ENCODE measurements at places on chromosomes 1 and 21. TPM values are rescaled to one million over a fixed set of nuclear protein-coding genes. Genes with fewer than 3 reads are reported as not detected.

Gene ADAM30
- not detected for polyA plus RNA-seq

Gene SMCP
- polyA plus RNA-seq: 0.18 TPM

Gene GBP6
- 0.50 TPM for polyA plus RNA-seq

Gene THBS3
- 23.1 TPM for polyA plus RNA-seq

DNA sequence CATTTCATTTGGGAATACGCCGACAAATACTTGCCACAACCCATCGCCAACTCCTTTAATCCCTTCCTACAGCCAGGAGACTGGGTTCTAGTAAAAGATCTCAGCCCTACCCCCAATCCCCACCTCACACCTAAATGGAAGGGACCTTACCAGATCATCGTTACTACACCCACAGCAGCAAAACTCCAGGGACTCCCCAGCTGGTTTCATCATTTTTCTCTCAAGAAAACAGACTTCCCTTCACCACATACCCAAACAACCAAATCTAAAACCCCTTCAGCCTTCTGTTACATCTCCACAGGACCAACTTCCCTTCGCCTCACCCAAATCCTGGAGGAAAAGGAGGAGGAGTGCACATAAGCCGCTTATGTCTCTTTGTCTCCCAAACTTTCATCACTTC lies 23.7 kb upstream of the SLC2A5 start:
- H3K27ac ChIP-seq: no peak overlapping the region
- no peak overlapping the region for H3K4me3 ChIP-seq
- no peak for DNase-seq
- H3K4me1 ChIP-seq: no peaks in the 10 kb centered on the region

DNA sequence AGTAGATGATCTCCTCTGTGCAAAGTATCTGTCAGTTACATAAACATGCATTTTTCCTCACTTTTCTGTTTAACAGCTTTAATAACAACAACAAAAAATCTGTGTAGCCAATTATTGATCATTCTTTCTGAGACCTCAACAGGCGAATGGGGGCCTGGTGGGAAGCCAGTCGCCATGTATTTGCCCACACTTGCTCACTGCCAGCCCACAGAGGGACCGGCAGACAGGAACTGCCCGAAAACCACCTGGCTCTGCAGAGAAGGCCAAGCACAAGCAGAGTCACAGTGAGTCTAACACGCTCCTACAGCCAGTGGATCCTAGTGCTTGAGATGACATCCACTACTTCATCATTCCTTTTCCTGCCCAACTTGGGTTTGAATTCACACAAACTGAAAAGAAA lies 56.1 kb downstream of the NPHP4 start:
- no peaks in the 10 kb centered on the region for H3K36me3 ChIP-seq
- no peak for DNase-seq
- H3K4me3 ChIP-seq: no peak overlapping the region
- H3K27me3 ChIP-seq: no peaks in the 10 kb centered on the region

DNA sequence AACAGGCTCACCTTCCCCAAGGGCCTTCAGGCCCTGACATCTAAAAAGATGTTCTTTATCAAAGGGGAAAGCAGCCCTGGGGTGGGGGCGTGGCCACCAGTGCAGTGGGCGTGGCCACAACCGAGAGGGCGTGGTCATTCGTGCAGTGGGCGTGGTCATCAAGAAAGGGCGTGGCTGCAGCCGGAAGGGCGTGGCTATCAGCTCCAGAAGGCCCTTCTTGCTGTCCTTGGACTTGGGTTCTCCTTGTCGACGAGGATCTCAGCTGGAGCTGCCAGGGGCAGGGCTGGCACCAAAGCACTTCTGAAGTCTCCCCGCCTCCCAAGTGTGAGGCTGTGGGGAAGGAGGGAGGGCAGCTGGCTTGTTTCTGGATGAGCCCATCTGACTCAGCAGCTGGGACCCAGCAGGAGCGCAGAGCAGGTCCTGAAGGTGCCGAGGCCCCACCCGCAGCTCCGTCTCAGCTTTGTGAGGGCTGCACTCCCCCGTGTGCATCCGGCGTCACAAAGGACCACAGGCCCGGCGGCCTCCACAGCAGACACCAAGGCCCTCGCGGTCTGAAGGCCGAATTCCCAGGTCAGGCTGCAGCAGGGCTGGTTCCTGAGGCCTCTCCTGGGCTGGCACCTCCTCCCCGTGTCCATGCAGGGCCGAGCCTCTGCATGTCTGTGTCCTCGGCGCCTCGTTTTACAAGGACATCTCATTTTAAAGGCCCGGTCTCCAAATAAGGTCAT lies 12.8 kb downstream of the PDE9A start:
- H3K4me3 ChIP-seq: no peak overlapping the region
- peaks cover 5% of the 10 kb centered on the region for H3K4me1 ChIP-seq
- no peak overlapping the region for H3K27ac ChIP-seq
- DNase-seq: no peak
- H3K36me3 ChIP-seq: no peaks in the 10 kb centered on the region

- H3K4me1 ChIP-seq: no peaks in the 10 kb centered on the region
- H3K36me3 ChIP-seq: no peaks in the 10 kb centered on the region
- DNase-seq: no peak
- H3K27me3 ChIP-seq: no peaks in the 10 kb centered on the region
- H3K27ac ChIP-seq: no peak overlapping the region
Observed at GRCh38 chr1:107342316-107342715, 201.5 kb downstream of the NTNG1 start.

GRCh38 chr1:28249013-28249865 lies 10.1 kb upstream of the SESN2 start:
- no peak overlapping the region for H3K4me3 ChIP-seq
- no peak overlapping the region for H3K27ac ChIP-seq
- DNase-seq: no peak
- H3K4me1 ChIP-seq: peaks cover 3% of the 10 kb centered on the region

DNA sequence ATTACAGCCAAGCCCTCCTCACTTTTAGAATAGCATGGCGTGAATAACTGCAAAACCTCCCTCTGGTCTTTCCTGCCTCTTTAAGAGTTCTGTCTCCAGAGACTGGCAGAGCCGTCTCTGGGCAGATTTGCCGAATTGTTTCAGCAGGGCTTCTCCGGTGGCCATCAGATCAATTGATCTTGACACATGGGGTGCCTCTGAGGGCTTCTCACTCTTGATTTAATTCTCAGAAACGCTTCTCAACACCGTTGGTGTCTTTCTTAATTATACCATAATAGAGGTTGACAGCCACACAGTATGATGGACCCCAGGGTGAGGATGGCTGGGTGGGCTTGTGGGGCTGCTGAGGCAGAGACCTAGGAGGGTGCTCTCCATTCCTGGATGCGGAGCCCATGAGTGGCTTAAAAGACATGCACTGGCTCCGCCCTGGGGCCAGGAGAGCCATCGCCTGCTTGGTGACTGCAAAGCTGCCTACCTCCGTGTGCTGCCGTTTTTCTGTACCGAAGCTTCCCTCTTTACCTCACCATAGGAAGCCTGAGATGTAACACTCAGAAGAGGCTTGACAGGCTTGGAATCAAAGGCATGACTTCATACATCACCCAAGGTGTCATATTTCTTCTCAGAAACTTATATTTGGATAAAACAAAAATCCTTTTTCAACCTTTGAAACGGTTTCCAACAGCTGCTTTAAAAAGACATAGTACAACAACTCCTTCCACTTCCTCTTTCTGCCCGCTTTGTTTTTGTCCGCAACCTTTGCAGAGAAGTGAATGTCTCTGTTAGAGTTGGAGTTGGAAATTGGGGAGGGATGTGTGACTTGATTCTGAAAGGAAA lies 82.9 kb downstream of the GALNT2 start:
- H3K36me3 ChIP-seq: no peaks in the 10 kb centered on the region
- H3K4me3 ChIP-seq: no peak overlapping the region
- no peaks in the 10 kb centered on the region for H3K27me3 ChIP-seq
- H3K4me1 ChIP-seq: peaks cover 15% of the 10 kb centered on the region
- H3K27ac ChIP-seq: no peak overlapping the region
- no peak for DNase-seq

- H3K36me3 ChIP-seq: no peaks in the 10 kb centered on the region
- peak overlapping the region; percentile 54 for H3K27ac ChIP-seq
- H3K27me3 ChIP-seq: no peaks in the 10 kb centered on the region
- H3K4me3 ChIP-seq: no peak overlapping the region
Observed at GRCh38 chr1:171645553-171646248, 6.8 kb downstream of the MYOC start.

DNA sequence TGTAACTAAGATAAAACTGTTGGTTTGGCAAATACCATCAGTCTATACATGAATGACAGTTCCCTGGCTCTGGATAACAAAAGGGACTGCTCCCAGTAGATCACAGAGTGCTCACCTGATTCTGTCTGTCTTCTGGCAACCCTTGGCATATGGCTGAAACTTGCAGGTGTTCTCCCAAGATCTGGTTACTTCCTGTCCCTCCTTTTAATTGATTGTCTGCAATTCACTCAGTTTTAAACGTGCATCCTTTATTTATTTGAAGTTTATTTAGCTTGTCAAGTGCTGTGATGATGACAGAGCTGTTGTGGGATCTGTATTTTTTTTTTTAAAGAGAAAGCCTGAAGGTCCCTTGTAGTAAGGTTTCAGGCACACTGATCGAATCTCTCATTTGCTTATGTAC lies 3.4 kb downstream of the KCNA3 start:
- peaks cover 5% of the 10 kb centered on the region for H3K4me1 ChIP-seq
- H3K27me3 ChIP-seq: no peaks in the 10 kb centered on the region
- no peak for DNase-seq

Measured in ovary (tissue), 10 donors.